ENCODE measurements at places on chromosomes 3 and 15.
A peak's percentile ranks its signal among the peaks of the same experiment; 100 is the strongest.

- DNase-seq = peak; percentile 99
Observed at GRCh38 chr15:60371175-60372051, 26.4 kb downstream of the ANXA2 start.

GRCh38 chr3:72143966-72144717 is 359.2 kb upstream of the PROK2 start:
- no peak for DNase-seq

DNA sequence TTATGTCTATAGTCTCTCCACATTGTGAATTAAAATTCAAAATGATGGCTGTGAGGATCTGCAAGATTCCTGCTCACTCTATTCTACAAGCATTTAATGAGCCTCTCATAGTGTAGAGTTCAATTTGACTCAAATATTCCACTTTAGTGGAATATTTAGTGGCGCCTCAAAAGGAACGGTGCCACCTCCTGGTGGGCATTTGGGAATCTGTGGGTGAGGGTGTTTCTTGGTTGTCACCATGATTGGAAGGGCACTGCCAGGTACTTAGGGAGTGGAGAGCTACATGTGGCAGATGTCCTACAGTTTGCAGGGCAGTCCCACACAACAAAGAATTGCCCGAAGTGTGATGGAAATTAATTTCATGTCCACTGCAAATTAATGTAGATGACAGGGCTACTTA is 21.5 kb upstream of the KCNMB3 start:
- peak; percentile 24 for DNase-seq

DNA sequence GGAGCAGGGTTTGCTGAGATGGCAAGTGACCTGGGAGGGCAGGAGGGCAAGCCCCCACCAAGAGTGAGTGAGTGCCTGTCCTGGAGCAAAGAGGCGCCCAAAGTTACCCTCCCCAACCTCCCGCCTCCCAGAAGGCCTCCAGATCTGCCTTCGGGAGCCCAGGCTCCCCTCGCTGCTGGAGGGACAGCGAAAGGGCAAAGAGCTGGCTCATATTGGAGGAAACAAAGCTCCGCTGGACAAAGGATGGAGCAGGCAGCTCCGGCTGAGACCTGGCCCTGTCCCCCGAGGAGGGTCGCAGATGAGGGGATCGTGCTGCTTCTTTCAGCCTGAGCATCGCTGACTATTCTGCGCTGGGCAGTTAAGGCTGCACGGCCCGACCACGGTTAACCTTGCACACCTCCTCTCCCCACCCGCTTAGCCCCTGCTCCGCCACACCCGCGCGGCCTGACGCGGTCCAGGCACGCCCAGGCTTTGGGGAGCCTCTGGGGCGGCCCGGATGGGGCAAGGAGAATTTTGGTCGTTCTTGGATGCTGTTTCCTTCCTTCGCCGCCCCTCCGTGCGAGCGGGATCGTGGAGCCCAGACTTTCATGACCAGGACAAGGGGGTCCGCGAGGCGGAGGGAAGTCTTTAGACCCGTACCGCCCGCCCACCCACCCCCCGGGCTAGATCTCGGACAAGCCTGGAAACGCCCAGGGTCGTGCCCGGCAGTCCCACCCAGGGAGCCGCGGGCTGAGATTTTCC is 651 bp downstream of the PLCD1 start:
- DNase-seq = no peak

DNA sequence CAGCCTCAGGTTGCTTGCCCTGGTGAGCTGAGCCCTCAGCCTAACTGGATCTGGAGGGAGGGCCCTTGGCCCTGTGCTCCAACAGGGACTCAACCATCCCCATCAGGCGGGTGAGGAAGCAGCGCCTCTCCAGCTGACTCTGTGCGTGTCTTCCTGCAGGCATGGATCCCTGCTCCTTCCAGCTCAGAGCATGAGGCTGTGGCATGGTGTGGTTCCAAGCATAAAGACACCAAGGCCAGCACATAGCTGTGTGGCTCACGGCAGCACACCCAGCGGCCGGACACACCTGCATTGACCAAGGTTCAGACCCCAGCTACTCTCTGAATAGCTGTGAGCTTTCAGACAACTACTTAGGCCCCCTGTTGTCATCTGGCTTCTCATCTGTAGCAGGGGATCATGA is 131.0 kb upstream of the PLXNA1 start:
- DNase-seq = no peak

DNA sequence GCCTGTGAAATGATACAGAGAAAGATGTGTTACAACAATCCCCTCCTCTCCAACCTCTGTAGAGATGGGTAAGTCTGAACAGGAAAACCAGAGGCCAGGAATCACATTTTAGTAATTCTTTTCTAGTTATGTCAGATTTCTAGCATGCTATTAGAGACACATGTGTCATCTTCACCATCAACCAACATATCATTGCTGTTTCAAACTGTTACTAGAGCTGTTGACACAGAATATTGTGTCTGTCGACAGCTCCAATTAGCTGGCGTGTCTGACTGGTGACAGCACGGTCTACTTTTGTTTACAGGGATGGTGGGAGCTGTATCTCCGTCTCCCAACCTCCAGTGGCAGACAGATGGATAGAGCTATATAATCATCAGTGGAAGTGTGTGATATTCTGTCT is 393.2 kb downstream of the SOX2 start:
- no peak for DNase-seq

DNA sequence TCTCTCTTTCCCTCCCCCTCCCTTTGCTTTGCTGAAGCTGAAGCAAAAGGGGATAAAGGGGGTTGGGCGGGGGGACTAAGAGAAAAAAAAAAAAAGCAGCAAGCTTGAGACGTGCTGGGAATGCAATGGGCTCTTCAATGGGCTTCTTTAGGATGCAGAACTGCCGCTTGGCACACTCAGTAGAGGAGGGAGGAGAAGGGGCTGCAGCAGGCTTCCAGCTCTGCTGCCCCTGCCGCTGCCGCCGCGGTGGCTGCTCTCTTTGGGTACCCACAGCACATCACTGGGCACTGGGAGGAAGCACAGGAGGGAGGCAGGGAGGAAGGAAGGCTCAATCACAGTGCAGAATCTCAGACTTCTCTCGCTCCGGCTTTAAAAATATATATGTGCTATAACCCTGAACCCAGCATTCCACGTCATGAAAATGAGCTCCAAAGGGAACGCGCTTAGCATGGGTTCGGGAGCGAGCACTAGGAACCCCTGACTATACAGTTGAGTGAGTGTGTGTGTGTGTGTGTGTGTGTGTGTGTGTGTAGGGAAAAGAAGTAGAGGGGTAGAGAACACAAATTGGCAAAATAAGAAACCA is 3.5 kb downstream of the SLITRK3 start:
- no peak for DNase-seq

DNA sequence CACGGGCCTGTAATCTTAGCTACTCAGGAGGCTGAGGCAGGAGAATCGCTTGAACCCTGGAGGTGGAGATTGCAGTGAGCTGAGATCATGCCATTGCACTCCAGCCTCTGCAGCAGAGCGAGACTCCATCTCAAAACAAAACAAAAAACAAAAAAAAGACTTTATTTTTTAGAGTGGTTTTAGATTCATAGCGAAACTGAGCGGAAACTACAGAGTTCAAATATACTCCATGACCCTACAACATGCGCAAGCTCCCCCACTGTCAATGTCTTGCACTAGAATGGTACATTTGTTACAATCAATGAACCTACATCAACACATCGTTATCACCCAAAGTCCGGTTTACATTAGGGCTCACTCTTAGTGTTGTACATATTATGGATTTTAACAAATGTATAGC is 2.2 kb upstream of the CRTAP start:
- no peak for DNase-seq

DNA sequence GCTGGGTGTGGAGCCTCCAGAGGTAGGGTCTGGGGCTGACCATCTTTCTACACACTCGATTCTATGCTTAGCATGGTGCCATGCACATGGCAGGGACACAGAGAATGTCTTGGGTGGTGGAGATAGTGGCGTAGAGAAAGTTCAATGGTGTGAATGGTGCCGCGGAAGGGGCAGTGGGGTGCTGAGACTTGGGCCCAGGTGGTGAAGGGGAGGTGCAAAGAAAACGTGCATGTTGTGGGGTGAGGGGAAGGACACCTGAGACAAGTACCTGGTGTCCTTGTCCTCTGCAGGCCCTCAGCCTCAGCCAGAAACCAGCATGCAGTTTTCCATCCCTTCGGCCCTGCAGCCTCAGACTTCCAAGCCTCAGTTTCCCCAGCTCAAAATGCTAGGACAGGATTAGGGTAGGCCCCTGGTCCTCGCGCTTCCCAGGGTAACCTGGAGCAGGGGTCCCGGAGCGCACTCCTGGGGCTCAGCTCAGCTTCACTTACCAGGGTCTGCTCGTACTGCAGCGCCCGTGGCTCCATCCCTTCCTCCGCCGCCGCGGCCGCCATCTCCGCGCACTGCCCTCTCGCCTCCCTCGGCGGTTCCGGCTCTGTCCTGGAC is 375 bp downstream of the CLCN2 start:
- no peak for DNase-seq

- no peak for DNase-seq
Observed at GRCh38 chr3:55608301-55608937, 121.3 kb upstream of the WNT5A start.

GRCh38 chr3:151544164-151544548 is 83.3 kb upstream of the IGSF10 start:
- no peak for DNase-seq

DNA sequence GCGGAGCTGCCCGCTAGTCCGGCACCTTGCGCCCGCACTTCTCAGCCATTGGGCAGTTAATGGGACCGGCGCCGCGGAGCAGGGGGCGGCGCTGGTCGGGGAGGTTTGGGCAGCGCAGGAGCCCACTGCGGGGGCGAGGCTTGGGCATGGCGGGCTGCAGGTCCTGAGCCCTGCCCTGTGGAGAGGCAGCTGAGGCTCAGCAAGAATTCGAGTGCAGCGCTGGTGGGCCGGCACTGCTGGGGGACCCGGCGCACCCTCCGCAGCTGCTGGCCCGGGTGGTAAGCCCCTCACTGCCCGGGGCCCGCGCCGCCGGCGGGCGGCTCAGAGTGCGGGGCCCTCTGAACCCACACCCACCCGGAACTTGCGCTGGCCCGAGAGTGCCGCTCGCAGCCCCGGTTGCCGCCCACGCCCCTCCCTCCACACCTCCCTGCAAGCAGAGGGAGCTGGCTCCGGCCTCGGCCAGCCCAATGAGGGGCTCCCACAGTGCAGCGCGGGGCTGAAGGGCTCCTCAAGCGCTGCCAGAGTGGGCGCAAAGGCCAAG is 835.0 kb downstream of the TBL1XR1 start:
- no peak for DNase-seq

All from fibroblast of mammary gland (primary cell).